ENCODE measurements at places on chromosomes 11 and 22. TPM values are rescaled to one million over a fixed set of nuclear protein-coding genes. Genes with fewer than 3 reads are reported as not detected.

- DNase-seq: no peak
These were observed 35.5 kb upstream of the OLFML1 start for GRCh38 chr11:7449841-7450214.

DNA sequence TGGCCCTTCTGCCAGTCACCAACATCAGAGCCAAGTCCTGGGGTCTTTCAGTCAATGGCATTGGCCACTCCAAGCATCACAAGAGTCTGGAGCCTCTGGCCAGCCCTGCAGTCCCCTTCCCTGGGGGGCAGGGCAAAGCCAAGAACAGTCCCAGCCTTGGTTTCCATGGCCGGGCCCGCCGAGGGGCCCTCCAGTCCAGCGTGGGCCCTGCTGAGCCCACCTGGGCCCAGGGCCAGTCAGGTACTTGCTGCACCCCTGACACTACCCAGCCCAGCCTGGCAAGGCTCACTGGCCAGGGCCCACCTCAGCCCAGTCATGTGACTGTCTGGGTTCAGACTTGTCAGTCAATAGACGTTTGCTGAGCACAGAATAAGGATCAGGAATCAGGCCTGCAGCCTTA lies 10.8 kb downstream of the TMEM258 start:
- no peak for DNase-seq

GRCh38 chr11:69008737-69009440 lies 4.2 kb downstream of the MRGPRF start:
- peak; percentile 96 for DNase-seq

- no peak for DNase-seq
These were observed 542.1 kb downstream of the ETS1 start for GRCh38 chr11:128045094-128045725.

GRCh38 chr11:126969865-126970479 lies 30.6 kb downstream of the KIRREL3 start:
- no peak for DNase-seq

DNA sequence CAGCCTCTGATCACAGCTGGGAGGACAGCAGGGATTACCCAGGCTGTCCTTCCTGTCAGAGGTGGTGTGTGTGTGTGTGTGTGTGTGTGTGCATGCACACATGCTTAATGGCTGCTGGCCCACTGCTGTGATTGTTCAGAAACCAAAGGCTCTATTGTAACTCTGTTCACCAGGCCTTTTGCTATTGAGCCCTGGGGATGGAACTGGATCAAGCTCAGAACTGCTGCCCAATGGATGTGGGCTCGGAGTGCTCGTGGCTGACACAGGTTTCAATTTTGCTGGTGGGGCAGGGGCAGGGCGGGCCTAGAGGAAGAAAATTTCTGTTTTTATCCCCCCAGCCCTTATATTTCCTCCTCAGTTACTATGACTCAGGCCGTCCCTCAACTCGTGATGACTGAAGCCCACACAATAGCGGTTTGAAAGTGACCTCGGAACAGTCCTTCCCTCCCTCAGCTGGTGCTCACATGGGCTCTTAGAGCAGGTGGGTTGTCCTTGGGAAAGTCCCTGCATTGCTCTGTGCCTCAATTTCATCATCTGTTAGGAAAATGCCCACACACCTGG lies 359.3 kb downstream of the TENM4 start:
- no peak for DNase-seq

DNA sequence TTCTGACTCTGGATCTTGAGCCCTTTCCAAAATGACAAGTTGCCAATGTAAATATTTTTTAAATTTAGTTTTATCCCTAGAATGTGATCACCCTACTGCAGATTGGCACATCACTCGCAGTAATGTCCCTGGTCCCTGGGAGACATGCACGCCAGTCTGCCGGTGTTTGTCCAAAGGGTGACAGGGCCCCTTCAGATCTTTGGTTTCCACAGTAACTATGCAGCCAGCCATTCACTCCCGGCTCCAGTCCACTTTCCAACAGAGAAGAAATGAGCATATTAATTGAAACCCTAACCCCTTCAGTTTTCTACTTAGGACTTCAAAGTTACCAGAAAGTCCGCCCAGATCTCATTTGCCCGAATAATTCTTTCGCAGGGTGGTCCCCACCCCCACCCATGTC lies 25.8 kb upstream of the RASSF10 start:
- DNase-seq: no peak

GRCh38 chr11:104625246-104625645 lies 273.0 kb downstream of the CASP12 start:
- no peak for DNase-seq

GRCh38 chr11:44886790-44887140 lies 63.9 kb downstream of the TP53I11 start:
- no peak for DNase-seq

GRCh38 chr11:70804139-70804837 lies 406.0 kb downstream of the CTTN start:
- DNase-seq: no peak

DNA sequence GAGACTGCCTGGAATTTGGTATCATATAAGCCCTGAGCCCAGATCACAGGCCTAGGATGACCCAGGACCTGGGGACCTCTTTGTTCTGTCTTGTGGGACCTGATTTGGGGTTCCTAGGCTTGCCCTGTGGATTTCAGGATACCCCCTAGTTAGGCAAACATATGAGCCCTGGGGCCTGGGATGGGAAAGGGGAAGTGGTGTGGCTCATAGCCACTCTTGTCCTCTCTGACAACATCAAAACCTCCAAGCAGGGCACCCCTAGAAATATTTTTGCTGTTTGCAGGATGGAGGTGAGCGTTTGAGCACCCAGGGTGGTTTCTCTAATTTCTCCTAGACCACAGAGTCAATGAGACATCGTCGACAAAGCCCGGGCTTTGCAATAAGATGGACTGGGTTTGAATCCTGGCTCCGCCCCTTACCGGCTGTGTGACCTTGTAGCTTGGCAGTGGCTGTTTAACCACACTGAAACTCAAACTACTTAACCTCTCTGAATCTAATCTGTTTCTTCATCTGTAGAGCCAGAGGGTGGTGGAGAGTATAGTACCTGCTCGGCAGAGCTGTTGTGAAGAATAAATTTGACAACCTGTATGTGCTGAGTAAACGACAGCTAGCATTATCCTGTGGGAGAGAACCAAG lies 5.3 kb upstream of the LRRC10B start:
- DNase-seq: no peak

DNA sequence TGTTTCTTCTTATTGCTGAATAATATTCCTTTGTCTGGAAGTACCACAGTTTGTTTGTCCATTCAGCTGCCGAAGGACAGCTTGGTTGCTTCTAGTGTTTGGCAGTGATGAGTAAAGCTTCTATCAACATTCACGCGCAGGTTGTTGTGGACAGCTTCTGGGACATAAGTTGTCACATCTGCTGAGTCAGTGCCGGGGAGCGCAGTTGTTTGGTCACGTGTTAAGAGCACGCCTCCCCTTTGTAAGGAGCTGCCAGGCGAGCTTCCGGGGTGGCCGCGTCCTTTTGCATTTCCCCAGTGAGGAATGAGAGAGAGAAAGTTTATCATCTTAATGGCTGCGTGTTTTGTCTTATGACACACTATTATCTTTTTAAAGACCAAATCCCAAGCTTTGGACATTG lies 30.3 kb downstream of the SAMM50 start:
- no peak for DNase-seq

- DNase-seq: no peak
These were observed 1185.3 kb downstream of the JRKL start for GRCh38 chr11:97574976-97575665.

DNA sequence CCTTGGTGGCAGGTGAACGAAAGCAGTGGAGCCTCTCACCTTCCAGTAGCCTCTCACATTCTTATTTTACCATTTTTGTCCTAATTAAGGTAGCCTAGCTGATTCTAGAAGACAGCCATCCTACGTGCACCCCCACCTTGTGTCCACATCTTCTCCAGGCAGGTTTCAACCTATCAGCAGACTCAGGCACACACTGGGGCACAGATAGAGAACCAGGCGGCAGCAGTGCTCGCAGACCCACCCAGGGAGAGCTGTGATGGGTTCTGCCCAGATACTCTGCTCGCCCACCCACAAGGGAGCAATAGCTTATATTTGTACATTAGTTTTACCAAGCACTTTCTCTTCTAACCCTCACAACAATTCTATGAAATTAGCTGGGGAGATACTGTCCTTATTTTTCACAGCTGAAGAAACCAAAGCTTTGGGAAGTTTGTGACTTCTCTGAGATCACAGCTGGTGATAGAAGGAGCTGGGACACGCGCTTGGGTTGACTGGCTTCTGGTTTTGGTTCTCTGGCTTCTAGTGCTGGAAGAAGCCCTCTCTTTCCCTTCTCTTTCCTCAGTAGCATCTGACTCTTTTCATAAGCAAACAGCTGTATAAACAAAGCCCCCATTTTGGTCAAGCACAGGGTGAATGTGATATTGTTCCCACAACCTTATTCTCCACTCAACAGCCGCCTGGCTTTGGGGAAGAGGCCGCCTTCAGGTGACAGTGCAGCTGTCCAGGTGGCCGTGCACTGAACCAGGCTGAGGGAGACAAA lies 36.9 kb downstream of the PPP2R1B start:
- DNase-seq: no peak

- DNase-seq: no peak
These were observed 13.7 kb downstream of the CYP2D6 start for GRCh38 chr22:42116848-42117424.

DNA sequence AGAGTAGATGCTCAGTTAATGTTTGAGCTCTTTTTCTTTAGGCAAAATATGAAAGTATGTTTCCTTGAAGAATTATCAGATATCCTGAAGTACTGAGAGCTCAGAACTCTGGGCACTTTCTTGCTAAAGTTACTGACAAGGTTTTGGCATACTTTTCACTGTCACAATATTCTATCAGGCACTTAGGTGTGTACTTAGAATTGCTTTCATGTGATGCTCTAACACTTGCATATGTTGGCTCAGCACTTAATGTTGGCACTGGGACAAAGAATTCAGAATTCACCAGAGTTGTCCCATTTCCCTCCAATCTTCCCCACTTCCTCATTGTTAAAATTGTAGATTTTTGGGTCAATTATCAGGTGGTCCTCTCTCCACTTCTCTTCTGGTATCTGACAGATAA lies 5.0 kb downstream of the MMP20 start:
- DNase-seq: no peak

The DDX10 gene
- 21.1 TPM for total RNA-seq

The LMO2 gene
- total RNA-seq: 27.1 TPM

The KRTAP5-8 gene
- not detected for total RNA-seq

The MUC5AC gene
- total RNA-seq: not detected

The KRTAP5-11 gene
- not detected for total RNA-seq

The TTC17 gene
- total RNA-seq: 49.6 TPM

The TECTA gene
- total RNA-seq: 0.83 TPM

The OR56B1 gene
- 0.19 TPM for total RNA-seq

The OR51B5 gene
- total RNA-seq: 0.51 TPM

The C11orf86 gene
- total RNA-seq: not detected

The LRRC74B gene
- not detected for total RNA-seq
